ENCODE measurements at places on chromosomes 16 and 17. TPM values are rescaled to one million over a fixed set of nuclear protein-coding genes. Genes with fewer than 3 reads are reported as not detected.

DNA sequence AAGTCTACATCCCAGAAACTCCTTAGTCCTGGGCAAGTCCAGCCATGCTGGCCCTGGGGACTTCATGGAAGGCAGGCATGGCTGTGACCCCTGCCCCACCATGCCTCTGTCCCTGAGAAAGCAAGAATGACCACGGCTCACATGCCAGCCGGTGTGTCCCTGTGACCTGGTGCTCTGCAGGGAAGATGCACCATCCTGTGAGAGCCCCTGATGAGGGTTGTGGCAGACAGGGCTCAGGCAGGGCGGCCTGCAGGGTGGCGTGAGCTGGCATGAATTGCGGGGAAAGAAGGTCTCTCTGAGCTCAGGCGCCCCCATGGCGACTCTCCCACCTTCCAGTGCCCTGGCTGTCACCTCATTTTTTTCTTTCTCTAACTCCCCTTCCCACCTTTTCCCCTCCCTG lies 260.3 kb downstream of the RBFOX3 start:
- DNase-seq: no peak

GRCh38 chr17:82090549-82091263 lies 7.3 kb downstream of the FASN start:
- DNase-seq: no peak

The CD300H gene
- not detected for total RNA-seq

The EVPLL gene
- total RNA-seq: not detected

GRCh38 chr16:27770271-27771196 lies 220.6 kb downstream of the KATNIP start:
- DNase-seq: no peak

- DNase-seq: no peak
These were observed 16.7 kb upstream of the IRF8 start for GRCh38 chr16:85882181-85882810.

The HOXB3 gene
- 1.2 TPM for total RNA-seq

The ZNF207 gene
- 69.7 TPM for total RNA-seq

- no peak for DNase-seq
These were observed 3.2 kb downstream of the TERB1 start for GRCh38 chr16:66798161-66798560.

The C1QL1 gene
- total RNA-seq: 2.9 TPM

The SOX15 gene
- 3.0 TPM for total RNA-seq

GRCh38 chr16:19400711-19401110 lies 17.0 kb upstream of the TMC5 start:
- DNase-seq: no peak

DNA sequence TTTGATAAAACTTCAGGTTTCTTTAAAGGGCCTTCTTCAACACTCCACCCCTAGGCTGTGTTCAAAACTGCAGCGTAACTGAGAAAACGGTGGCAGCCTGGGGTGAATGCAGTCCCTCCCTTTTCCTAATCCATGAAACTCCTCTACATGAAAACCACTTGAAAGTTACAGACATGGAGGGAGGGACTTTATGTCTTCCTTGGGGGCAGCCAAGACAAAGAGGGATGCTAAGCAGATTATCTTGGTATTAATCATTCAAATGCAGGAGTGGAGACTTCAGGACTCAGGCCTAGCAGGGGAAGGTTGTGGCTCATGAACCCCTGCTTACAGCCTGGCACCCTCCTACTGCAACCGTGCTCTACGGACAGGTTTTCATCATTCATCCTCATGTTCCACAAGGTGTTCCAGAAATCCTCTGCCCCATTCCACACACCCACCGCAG lies 46.8 kb downstream of the RNF112 start:
- DNase-seq: no peak

The TUBD1 gene
- 8.5 TPM for total RNA-seq

DNA sequence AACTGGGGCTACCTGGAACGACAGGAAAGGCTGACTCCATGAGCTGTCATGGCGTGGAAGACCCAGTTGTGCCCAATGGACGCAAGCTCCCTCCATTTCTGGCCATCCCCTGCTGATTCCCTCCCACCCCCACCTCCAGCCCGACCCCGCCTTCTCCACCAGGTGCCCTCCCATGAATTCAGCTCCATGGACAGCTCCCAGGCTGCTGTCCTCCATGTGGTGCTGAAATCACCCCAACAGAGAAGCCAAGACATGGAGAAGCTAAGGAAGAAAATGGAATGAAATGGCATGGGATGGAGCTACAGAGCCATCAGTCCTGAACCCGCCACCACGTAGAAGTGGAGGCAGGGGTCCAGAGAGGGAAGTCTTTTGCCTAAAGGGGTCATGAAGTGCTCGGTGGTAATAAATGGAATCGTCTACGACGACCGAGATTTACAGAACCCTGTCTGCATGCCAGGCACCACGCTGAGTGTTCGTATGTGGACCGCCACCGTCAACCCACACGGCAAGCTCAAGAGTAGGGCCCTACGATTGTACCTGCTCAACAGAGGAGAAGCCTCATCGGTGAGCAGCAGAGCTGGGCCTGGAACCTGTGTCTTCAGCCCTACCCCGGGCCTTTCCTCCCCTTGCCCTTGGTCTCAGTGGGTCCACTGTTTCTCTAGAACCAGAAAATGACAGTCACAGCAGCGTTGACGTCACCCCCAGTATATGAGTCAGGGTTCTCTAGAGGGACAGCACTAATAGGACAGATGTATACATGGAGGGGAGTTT lies 9.3 kb upstream of the ZC3H18 start:
- DNase-seq: no peak

- DNase-seq: no peak
These were observed 52.5 kb downstream of the PIPOX start for GRCh38 chr17:29095439-29095838.

- DNase-seq: no peak
These were observed 30.5 kb upstream of the LGALS9 start for GRCh38 chr17:27600471-27600870.

GRCh38 chr17:57773557-57773956 lies 28.5 kb upstream of the CCDC182 start:
- no peak for DNase-seq

The TNFRSF17 gene
- total RNA-seq: not detected
